NCI-H526 treated with DMSO at 0.1 percent for 48 hours (cell line): ENCODE measurements at places on chromosomes 11 and 22.

- DNase-seq: no peak
These were observed 5.5 kb downstream of the DCUN1D5 start for GRCh38 chr11:103086461-103086860.

GRCh38 chr11:69511358-69512055 lies 30.0 kb downstream of the LINC01488 start:
- no peak for DNase-seq

DNA sequence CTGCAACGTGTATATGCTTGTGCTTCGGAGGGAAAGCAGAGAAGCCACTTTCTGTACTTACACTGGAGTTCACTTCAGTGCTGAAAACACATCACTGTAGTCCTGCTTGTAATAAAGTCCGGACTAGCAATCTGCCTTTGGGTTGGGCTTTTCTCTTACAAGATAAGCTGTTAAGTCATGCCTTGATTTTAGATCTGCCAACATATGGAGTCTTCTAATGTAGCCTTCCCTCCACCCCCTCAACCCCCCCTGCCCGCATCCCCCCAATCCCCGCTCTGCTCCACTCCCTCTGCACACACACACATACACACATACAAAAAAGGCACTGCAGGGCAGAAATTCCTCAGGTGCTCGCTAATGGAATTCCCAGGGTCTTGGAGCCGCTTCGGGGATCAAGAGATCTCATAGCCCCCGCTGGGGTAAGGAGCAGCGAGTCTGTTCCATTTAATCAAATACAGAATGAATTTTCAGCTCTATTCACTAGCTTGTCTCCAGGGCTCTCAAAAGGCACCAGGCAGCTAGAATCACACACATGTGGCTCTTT lies 3.4 kb downstream of the CDON start:
- no peak for DNase-seq

GRCh38 chr11:123193742-123194141 lies 1.3 kb downstream of the CLMP start:
- DNase-seq: no peak

DNA sequence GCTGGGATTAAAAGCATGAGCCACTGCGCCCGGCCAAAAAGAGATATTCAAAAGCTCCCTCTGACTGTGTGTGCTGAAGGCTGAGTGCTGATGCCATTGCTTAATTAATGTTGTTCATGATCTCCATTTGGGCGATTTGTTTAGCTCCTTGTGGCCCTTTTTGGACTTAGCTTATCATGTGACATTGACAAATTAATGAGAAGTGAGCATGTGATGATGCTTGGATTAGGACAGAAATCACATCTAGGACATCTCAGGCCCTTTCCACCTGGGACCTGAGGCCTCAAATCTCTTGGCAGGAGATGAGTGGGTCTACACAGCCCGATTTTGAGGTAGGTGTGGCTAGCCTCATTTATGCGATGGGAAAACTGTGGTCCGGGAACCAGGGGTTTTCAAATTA lies 10.4 kb downstream of the EHF start:
- DNase-seq: no peak

DNA sequence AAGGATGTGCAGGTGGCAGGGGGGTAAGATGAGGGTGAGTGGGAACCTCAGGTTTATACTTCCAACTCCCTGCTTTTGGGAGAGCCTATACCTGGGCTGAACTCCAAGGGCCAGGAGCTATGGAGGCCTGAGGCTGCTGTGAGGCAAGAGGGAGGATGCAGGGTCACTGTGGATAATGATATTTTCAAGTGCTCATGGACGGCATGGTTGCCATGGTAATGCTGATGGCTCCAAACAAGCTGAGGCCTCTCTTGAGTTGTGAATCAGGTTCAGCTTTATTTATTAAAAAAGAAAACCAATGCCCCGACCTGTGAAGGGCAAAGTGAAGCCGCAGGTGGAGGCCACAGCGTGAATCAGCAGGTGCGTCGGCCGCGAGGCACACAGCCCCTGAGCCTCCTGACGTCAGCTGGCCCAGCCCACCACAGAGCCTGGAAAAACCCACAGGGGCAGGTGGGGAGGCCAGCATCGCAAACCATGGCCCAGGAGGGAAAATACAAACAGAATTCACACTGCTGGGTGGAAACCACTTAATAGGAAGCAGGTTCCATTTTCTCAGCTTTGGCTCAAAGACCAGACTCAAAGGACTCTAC lies 17.4 kb upstream of the CREB3L1 start:
- no peak for DNase-seq
